DND-41 (cell line): ENCODE measurements at places on chromosomes 2 and 18.

DNA sequence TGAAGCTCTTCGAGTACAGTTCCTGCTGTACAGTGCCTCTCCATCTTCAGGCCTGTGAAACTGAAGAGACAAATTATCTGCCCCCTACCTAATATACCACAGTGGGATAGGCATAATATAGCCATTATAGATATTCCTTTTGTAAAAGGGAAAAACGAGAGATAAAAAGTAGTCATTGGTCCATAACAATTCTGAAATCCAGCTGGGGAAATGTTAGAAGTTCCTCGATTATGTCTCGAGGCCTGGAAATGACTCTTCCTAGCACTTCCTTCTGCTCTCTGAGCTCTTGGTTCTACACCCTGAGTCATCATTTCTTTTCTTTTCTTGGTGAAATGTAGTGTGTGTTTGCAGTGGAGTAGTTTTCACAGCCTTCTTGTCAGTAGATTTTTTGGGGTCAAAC lies 51.5 kb downstream of the ASB1 start:
- no peak for DNase-seq

DNA sequence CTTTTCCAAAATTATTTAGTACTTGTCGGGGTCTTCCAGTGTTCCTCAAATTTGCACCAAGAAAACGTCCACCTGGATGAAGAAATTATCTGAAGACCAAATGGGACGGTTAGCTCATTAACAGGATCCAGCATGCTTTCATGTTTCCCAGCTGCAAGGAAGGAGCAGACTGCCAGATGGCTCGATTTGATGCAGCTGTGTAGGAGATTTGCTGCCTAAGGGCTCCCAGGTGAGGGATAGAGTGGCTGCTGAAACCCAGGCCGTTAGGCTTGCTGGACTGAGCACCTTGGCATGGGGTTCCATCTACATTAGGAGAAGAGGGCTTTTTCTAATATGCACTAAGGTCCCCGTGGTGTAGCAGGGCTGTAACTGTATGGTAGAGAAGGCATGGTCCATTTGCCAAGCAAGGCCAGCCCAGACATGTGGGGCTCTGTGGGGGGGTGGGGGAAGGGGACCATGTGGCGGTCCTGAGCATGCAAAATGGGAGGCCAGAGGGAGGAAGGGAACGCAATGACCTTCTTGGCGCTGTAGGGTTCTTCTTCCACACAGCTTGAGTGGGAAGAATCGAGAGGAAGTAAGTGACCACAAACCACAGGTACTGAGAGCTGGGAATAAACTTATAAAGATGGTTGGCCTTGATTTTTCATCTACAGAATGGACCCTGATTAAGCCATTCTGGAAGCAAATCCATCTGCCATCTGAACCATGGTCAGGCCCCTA lies 144.0 kb downstream of the TMEM163 start:
- DNase-seq = peak; percentile 12

GRCh38 chr2:173044686-173045085 lies 31.0 kb upstream of the MAP3K20 start:
- no peak for DNase-seq

DNA sequence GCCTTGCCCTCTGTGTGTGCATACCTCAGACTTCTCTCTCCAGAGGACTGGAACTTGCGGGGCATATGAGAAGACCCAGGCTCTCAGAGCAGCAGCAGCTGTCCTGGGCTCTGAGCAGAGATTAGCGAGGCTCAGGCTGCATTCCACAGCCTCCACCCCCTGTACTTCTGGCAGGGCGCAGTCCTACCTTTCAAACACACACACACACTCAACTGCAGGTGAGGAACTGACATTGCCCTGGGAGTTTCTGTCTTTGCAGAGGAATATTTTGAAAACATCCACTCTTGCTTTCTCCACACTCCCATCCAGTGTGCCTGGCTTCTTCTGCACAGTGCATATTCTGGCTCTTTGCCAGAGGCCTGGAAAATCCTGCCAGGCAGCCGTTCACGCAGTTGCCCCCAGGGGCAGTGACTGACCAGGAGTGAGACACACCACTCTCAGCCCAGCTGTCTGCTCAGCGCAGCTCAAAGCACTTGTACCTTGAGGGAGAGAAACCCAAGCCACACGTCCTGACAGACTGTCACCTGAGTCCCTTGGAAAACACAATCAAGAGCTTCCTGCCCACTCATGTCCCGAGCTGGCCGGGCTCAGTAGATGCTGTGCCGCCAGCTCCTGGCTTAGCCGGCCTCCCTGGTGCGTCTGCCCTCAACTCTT lies 460.8 kb downstream of the RNF144A start:
- DNase-seq = no peak

- DNase-seq = no peak
Observed at GRCh38 chr2:164600763-164601162, 20.5 kb downstream of the GRB14 start.

GRCh38 chr18:8623549-8624106 lies 14.4 kb downstream of the RAB12 start:
- DNase-seq = no peak

- DNase-seq = no peak
Observed at GRCh38 chr18:65975536-65975935, 224.7 kb downstream of the CDH7 start.

GRCh38 chr2:70726947-70727725 lies 40.9 kb downstream of the ADD2 start:
- DNase-seq = no peak

DNA sequence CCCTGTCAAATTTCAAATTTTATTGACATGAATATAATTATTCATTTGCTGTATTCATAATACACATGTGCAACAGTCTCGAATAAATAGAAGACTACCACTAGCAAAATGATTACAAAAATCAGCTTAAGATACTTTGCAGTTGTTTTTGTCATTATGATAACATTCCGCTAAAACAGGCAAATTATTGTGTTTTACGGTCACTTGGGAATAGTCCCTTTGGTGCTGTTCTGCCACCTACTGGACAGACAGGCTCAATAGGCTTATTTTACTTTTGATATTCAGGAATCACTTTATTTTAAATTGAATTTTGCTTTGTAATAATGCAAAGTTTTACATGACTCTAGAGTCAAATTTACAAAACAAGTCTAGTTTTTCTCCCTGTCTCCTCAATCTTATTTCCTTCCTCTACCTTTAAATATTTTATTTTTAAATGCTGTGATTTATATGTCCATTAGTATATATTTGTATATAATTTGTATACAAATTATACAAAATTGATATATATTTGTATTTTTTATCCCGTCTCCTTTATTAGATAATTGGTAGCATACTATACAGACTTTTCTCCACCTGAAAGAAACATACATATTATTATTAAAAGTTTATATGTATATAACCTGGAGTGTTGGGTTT lies 456.3 kb downstream of the DLGAP1 start:
- DNase-seq = no peak

GRCh38 chr2:68100189-68100588 lies 37.4 kb upstream of the C1D start:
- no peak for DNase-seq

- DNase-seq = peak; percentile 66
Observed at GRCh38 chr18:44679914-44680272, 795 bp upstream of the SETBP1 start.

GRCh38 chr2:67219651-67220050 lies 177.5 kb upstream of the ETAA1 start:
- no peak for DNase-seq

- DNase-seq = no peak
Observed at GRCh38 chr2:157771234-157771633, 104.9 kb downstream of the ACVR1 start.

DNA sequence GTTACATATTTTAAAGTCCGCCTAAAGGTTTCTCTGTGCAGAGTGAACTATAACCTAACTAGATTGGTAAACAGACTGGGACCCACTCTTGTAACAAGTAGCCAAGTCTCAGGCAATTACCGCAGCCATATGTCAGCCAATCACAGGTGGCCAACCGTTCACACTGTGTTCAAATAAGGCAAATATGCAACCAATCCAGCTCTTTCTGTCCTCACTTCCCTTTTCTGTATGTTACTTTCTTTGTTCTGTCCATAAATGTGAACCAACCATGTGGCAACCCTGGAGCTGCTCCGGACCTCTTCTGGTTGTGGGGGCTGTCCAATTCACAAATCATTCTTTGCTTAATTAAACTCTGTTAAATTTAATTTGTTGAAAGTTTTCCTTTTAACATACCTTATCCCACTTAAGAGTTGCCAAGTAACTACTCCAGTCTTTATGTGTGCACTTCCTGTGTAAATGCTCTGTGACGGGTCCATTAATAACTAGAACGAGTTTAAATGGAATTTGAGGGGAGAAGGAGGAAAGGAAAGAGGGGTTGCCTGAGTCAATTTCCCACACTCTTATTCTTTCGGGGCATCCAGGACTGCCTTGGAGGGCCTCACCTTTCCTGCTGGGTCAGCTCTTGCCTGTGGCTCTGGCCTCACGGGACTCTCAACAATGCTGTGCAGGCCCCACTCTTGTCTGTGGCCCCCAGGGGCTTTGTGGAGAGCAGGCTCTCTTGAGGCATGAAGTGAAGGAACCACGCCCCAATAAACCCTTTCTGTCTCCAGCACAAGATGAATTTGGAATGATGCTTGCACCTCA lies 6.6 kb upstream of the RPL37A start:
- DNase-seq = no peak

- DNase-seq = no peak
Observed at GRCh38 chr2:67776276-67776675, 286.5 kb downstream of the C1D start.

DNA sequence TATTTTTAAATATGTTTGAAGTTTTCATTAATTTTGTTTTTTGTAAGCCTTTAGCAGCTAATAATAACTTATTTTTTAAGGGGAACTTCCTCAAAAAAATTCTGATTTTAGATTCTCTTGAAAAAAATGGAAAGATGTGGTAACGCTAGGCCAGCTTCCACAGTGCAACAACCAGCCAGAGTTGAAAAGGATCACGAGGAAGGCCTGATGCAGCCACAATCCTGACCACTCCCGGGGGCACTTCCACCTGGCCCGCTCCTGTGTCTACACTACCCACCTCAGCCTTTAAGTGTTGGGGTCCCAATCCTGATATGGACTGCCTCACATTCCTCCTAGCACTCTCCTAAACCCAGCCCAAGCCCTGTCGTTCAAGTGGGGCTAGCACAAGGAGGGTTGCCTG lies 101.1 kb downstream of the TMEM17 start:
- no peak for DNase-seq

DNA sequence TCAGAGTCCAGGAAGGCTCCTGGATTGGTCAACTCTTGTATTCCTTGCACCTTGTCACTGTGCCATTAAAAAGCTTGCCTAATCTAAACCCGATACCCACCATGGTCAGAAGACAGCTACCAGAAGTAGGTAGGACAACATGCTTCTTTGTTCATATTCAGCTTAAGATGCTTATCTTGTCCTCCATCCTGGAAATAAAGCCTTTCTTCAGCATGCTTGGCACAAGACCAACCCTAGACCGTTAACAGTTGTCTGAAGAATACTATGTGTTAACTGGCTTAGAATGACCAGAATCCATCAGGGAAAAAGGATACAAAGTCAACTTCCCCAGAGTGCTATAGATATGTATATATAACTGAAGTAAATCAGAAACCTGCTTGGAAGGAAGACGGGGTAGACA lies 193.9 kb downstream of the ZRANB3 start:
- no peak for DNase-seq

DNA sequence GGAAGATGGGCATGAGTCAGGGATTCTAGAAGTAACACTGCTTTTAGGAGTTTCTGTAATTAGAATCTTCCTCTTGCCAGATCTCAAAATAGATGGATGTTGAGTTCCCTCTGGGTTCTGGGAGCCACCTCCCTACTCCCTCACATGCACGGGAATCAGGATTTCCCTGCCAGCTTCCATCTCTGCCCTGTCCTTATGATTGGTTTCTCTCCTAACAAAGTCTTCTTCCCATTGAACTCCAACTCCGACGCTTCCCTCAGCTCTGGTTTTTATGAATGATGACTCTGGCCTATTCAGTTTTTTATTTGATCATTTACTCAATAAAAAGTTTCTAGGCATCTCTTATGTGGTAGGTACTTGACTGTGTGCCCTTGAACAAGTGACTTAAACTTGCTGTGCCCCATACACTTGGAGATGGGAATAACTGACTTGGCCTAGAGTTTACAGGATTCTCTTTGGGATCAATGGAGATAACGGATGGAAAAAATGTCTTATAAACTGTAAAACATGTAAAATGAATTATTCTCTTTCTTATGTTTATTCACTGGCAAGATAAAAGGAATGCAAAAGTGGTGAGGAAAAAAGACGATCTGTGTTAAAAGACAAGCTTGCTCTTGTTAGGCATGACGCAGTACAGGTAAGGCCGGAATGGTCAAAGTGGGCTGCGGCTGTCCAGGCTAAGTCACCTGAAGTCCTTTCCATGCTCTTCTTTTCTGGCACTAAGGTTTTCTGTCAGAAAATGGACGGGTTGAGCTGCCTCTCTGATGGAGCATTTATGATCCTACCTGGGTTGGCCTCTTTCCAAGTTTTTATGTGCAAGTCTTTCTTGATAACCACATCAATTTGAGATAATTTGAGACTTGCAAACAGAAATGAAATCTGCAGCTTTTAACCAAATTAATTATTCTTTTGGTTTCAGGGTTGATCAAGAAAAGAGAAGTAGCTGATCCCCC lies 199.6 kb downstream of the MYCN start:
- no peak for DNase-seq

DNA sequence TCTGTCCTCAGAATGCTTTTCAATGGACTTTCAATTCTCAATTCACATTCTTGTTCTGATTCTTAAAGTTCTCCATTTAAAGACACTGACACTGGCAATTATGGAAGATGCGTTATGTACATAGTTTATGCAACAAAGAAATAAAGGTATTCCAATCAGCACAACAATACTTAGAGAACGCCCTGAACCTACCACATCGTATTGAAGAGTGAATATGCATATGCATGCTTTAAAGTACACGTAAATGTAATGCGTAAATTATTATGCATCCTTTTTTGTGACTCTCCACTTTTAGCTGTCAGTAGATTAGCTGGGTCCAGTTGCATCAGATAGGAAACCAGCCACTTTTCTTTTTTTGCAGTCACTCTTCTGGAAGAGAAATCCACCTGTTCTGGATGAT lies 83.5 kb downstream of the RBM43 start:
- DNase-seq = no peak

- DNase-seq = peak; percentile 99
Observed at GRCh38 chr2:30146337-30147195, at the start of gene YPEL5. Gene YPEL5, plus strand, starts transcription at chr2:30147007. Its CDS starts 9,645 bp downstream, at chr2:30156652.

GRCh38 chr2:181581534-181581933 lies 75.4 kb downstream of the CERKL start:
- no peak for DNase-seq
